Stimulated activated naive B cell treated with anti-CD40 and anti-IgM and Interleukin-4, amounts not matched to agents 10 μg/mL and 1 μg/mL and 100 μg/mL, for 72 hours (primary cell): ENCODE measurements at places on chromosomes 12 and 14.
A peak's percentile ranks its signal among the peaks of the same experiment; 100 is the strongest.

DNA sequence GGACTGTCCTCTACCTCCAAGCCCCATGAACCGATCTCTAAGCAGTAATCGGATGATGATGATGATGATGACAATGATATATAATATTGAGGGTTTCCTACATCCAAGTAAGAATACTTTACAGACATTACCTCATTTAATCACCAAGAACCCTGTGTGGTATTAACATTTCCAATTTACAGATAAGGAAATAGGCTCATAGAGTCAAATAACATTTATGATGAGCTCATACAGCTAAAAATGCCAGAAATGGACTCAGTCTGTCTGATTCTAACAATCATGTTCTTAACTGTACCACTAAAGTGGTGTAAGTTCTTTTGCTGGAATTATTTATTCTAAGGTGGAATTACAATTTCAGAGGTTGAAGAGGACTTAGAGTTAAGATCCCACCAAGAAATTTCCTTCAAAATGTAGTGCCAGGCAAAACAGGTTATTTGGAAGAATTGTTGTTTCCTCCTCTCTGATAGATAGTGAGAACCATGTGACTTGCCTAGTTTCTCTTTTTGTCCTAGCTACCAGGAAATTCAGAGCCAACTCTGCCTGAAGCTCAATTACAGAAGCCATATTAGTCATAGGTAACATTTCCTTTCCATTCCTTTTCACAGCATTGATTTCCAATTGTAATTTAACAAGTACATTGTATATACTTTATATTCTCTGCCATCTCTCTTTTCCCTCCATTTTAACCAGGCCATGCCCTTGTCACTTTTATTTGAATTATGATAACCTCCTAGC is 23.8 kb upstream of the CCDC175 start:
- DNase-seq = no peak

DNA sequence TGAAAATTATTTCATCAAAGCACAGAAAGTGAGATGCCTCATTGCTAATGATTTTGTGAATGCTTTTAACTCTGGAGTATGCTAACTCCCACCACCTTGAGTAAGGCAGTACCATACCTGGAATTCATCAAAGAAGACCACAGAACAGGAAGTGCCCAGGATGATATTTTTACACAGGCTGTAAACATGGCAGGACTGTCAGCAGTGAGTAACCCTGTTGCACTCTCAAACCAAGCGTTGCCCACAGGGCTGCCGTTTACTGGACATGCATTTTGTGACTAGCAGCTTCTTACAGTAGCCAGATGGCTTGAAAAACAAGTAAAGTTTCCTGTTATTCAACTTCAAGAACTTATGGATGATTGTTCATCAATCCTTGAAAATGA is 42.4 kb downstream of the RALGAPA1 start:
- DNase-seq = no peak

- DNase-seq = peak; percentile 83
These were observed 110.7 kb downstream of the BTG1 start for GRCh38 chr12:92034858-92035401.

GRCh38 chr12:15584366-15585041 is 204.7 kb downstream of the EPS8 start:
- DNase-seq = no peak

DNA sequence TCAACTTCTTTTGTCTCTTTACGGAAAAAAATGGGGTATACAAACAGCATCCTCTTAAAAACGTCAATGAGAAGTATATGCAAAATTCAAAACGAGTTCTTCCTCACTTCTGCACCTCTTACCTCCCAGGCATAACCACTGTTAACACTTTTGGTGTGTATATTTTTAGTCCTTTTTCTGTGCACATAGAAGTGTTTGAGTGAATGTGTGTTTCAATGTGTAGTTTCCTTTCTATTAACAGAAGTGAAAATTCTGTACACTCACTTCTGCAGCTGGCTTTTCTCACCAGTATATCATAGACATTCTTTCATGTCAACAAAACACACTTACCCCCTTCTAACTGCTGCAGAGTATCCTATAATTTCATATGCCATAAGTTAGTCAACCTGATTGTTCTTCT is 5.4 kb downstream of the UBR7 start:
- DNase-seq = no peak

- no peak for DNase-seq
These were observed 529 bp downstream of the PHLDA1 start for GRCh38 chr12:76031081-76031413.

DNA sequence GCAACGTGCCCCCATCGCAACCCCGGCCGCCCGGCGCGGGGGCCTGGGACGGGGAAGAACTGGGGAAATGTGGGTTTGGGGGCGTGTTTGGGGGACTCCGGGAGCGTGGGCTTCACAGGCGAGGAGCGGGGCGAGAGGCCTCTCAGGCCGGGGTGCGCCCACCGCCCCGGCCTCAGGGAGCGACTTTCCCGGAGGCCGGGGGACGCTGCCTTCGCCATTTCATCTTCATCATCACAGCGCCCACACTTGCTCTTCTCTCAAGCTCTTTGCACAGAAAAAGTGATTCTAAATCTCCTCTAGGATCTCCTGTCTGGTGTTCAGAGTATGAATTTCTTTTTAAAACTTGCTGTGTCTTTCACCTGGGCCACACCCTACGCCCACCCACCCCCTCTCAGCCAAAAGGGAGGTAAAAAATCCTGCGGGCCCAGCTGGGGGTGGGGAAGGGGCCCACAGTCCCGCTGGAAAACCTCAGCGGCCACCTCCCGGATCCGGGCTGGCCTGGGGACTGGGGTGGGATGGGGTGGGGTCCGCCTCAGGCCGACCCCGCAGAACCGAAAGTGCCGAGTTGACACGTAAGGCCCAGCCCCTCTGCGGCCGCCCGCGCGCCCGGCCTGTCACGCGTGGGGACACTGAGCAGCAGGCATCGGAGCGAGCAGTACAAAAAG is 7.4 kb downstream of the CDKN1B start:
- DNase-seq = peak; percentile 2

DNA sequence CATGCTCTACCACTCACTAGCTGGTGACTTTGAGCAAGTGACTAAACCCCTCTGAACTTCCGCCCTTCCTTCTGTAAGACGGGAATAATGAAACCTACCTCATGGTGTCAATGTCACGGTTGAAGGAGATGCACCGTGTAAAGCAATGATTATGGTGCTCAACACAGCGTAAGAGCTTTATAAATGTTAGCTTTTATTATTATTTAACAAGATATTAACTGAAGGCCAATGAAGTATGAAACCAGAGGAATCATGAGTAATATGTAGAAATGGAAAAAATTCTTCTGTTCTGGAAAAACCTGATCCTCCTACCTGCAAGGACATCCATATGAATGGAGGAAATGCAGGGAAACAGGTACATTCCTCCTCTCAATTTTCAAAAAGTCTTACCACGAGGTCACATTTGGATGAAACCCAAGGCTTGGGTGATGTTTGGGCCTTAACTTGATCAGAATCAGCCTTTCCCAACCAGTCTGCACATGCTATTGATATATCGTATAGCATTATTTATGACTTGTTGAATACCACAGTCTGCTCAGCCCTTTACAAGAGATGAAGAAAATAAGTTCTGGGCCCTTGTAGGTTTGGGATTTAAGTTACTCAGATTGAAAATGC is 166.8 kb upstream of the TBX3 start:
- DNase-seq = no peak

DNA sequence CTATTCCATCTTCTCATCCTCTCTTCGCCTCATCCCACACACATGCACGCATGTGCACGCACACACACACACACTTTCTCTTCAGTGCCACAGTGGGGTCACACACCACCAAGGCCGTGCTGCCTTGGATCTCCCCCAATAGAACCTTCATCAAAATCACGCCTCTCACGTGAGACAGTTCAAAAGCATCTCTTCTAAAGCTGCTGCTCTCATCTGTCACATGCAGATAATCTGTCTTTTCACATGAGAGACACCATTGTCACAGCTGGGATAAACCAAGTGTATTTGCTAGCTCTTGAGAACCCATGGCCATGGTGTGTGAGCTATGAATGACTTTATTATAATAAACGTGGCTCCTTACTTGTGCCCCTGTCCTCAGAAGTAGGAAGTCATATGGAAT is 218.7 kb downstream of the EGLN3 start:
- no peak for DNase-seq

- no peak for DNase-seq
These were observed 584 bp upstream of the DDHD1 start for GRCh38 chr14:53153702-53154112.

- no peak for DNase-seq
These were observed 61.2 kb downstream of the SLC38A1 start for GRCh38 chr12:46207644-46208043.

GRCh38 chr14:76289276-76289675 is 86.7 kb upstream of the ESRRB start:
- DNase-seq = no peak

DNA sequence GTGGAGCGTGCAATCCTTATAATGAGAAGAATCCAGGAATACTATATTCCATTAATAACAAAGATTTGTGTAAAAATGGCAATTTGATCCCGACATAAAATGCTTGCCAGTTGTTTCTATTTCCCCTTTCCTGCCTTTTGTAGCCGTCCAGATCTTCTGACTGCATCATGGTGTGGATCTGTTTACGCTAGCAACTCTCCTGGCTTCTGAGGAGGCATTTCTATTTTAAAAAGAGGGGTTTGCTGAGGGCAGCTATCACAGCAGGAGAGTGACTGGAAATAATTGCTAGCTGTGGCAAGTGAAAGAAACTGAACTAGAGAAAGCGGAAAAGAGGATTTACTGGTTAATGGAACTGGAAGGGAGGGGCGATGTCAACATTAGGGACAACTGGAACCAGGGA is 145.6 kb downstream of the ATP23 start:
- no peak for DNase-seq

GRCh38 chr14:86057018-86057667 is 527.2 kb downstream of the FLRT2 start:
- no peak for DNase-seq

GRCh38 chr12:7609051-7609450 is 56.7 kb downstream of the APOBEC1 start:
- no peak for DNase-seq

- no peak for DNase-seq
These were observed 364.2 kb downstream of the GALC start for GRCh38 chr14:87628780-87629179.

DNA sequence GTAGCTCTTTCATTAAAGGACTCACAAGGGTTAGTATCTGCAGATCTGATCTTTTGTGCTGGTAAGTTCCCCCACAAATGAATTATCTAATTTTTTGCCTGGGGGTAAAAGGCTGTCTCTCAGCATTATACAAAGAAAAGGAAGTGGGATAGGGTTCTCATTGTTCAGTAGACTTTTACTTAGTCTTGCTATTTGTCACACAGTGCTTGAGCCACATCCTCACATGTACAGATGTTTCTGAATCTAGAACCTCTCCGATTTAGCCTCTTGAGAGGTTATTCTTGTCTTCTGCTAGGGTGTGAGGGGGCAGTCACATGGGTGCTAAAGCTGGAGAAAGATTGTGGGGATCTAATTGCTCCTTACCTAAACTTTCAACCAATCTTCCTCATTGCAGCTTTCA is 93.0 kb downstream of the SLC41A2 start:
- DNase-seq = no peak

DNA sequence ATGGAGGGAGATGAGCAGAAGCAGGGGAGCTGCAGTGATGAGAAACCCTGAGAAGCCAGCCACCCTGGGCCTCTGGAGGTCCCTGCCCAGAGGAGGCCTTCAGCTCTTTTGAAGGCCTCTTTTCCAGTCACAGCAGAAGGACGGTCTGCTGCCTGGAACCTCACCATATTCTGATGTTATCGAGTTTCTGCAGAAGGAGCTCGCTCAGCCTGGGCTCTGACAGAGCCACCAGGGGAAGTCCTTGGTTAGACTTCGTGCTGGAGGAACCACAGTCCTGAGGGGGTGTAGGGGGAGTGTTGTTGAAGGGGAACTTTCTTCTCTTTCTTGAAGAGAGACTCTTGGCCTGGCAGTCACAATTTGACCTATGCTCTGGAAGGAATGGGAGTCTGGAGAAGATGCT is 25.1 kb upstream of the BATF start:
- DNase-seq = peak; percentile 73

DNA sequence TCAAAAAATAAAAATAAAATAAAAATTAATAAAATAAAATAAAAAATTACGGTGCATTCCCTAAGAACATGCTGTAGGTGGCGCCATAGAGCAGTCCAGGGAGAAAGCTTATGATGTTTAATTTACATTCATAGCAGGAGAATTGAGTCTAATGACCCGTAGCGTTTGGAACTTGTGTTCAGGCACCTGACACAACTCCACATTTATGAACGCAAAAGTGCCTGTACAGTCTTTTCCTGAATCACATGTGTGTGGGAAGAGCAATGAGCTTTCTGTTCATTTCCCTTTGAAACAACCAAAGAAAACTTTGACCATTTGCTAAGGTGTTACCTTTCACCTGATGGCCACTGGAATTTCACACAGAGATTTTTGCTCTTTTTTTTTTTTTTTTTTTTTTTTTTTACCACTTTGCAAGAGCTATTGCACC is 60.6 kb upstream of the KCNA1 start:
- no peak for DNase-seq

GRCh38 chr12:110677982-110678381 is 10.9 kb downstream of the HVCN1 start:
- no peak for DNase-seq

DNA sequence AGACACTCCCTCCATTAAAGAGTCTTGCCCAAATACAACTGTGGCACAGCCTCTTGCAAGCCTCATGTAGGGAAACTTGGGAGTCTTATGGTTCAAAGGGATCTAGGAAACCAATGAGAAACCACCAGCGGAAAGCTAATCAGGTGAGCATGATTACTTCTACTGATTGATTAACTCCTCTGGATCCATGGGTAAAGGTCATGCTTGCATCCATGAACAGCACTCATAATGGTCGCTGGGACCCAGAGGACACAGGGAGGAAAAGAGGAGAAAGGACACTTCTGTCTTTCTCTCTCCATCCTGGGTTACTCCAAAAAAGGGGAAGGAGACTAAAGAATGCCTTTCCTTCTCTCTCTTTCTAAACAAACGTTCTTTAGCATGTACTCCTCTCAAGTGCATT is 1397.2 kb downstream of the LRFN5 start:
- no peak for DNase-seq

DNA sequence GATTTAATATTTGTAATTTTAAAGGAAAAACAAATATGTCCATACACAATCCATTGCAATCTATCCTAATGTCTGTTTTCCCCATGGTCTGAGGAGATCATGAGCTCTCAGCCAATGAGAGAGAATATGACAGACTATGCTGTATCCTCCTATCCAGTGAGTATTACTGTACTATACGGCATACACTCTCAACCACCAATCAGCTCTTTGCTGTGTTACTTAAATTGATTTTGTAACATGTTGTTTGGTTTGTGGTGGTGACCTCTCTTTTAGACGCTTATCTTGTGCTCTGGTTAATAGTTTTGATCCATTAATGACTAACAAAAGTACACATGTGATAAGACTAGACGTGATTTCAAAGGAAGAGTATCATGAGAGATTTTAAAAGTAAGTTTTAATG is 231.5 kb upstream of the FOXN3 start:
- no peak for DNase-seq

DNA sequence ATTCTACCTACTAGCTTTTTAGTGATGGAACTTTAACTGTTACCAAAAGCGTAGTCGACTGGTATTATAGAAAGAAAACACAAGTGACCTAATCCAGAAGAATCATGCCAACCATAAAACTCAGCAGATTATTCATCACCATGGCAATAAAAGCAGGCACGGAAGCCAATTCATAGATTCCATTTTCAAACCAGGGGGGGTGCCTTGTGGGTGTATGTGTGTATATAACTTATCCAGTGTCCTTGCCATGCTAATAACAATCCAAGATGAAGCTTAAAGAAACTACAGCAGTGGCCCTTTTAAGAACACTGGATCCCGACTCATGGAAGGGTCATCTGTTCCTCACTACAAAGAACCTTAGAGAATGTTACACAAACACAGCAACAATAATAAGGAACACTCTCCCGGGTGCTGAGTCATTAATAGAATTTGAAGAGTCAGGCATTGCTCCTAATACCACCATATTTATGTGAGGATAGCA is 61.0 kb downstream of the EPS8 start:
- no peak for DNase-seq
